ENCODE measurements at places on chromosomes 7 and 10. TPM values are rescaled to one million over a fixed set of nuclear protein-coding genes. Genes with fewer than 3 reads are reported as not detected.

- H3K36me3 ChIP-seq = no peaks in the 10 kb centered on the region
- peaks cover 24% of the 10 kb centered on the region for H3K4me1 ChIP-seq
- DNase-seq = peak; percentile 35
- H3K4me3 ChIP-seq = no peak overlapping the region
Observed at GRCh38 chr7:47377741-47378140, 204.2 kb downstream of the TNS3 start.

Gene NACAD
- 2.5 TPM for total RNA-seq

DNA sequence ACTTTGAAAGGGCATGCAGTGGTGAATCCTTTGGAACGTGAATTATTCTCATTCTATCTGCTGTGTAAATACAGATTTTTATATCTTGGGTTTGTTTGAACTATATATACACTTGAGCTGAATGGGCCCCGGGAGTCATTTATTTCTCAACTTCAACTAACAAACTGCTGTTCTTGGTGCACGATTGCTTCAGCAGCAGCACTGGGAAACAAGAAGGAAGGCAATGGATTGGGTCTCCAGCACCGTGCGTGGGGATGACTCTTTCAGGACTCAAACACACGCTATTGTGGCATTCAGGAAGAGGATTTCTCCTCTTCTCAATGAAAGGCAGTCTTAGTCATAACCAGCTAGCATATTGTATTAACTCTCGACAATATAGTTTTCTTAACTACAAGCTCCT, 226.0 kb upstream of the NFE2L3 start:
- DNase-seq = peak; percentile 39
- no peak overlapping the region for H3K27ac ChIP-seq
- H3K4me3 ChIP-seq = no peak overlapping the region

DNA sequence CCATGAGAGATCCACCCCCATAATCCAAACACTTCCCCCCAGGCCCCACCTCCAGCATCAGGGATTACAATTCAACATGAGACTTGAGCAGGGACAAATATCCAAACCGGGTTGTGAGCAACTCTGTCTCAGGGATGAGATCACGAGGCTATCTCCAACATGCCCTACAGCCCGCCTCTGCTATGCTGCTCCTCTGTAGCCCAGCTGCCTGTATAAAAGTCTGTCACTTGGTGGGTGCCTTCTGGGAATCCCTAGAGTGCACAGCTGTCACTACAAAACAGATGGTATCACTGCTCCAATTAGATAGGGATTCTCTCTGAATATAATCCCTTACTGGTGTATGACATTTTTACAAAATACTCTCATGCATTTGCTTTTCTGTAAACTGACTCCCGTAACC, 114.9 kb upstream of the NANOS1 start:
- no peak overlapping the region for H3K4me3 ChIP-seq
- H3K27ac ChIP-seq = no peak overlapping the region
- DNase-seq = no peak
- H3K27me3 ChIP-seq = no peaks in the 10 kb centered on the region
- no peaks in the 10 kb centered on the region for H3K36me3 ChIP-seq
- H3K4me1 ChIP-seq = peaks cover 17% of the 10 kb centered on the region

GRCh38 chr10:112447620-112447928, 559 bp downstream of the VTI1A start:
- DNase-seq = no peak
- H3K4me3 ChIP-seq = peak overlapping the region; percentile 63

- no peaks in the 10 kb centered on the region for H3K27me3 ChIP-seq
- no peak overlapping the region for H3K27ac ChIP-seq
- no peak overlapping the region for H3K4me3 ChIP-seq
- peaks cover 20% of the 10 kb centered on the region for H3K4me1 ChIP-seq
Observed at GRCh38 chr7:39987641-39988347, 37.7 kb downstream of the CDK13 start.

- H3K36me3 ChIP-seq = no peaks in the 10 kb centered on the region
- H3K4me1 ChIP-seq = no peaks in the 10 kb centered on the region
- H3K27me3 ChIP-seq = no peaks in the 10 kb centered on the region
- no peak for DNase-seq
- no peak overlapping the region for H3K4me3 ChIP-seq
Observed at GRCh38 chr10:88318803-88319202, 264.3 kb downstream of the RNLS start.

DNA sequence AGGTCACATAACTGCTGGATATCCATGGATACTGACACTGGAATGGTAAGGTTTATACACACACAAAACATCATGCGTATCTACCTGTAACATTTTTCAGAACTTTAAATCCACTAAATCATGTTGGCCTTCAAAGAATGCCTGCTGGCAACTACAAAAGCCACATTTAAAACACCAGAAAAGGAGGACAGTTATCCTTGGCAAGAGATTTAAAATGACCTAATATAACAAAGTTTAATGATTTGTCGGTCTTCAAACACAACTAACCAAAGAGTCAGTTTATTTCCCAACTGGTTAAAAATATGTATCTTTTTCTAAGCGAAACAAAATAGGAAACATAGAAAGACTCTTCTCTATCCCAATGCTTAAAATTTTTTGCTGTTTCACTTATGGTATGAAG, 24.0 kb downstream of the WAPL start:
- H3K27me3 ChIP-seq = no peaks in the 10 kb centered on the region
- DNase-seq = no peak
- peaks cover 24% of the 10 kb centered on the region for H3K4me1 ChIP-seq
- no peaks in the 10 kb centered on the region for H3K36me3 ChIP-seq

Gene CPA5
- total RNA-seq = not detected

GRCh38 chr7:4641091-4641666, 40.9 kb upstream of the FOXK1 start:
- H3K4me1 ChIP-seq = no peaks in the 10 kb centered on the region
- no peaks in the 10 kb centered on the region for H3K36me3 ChIP-seq
- H3K27me3 ChIP-seq = no peaks in the 10 kb centered on the region
- H3K4me3 ChIP-seq = no peak overlapping the region

DNA sequence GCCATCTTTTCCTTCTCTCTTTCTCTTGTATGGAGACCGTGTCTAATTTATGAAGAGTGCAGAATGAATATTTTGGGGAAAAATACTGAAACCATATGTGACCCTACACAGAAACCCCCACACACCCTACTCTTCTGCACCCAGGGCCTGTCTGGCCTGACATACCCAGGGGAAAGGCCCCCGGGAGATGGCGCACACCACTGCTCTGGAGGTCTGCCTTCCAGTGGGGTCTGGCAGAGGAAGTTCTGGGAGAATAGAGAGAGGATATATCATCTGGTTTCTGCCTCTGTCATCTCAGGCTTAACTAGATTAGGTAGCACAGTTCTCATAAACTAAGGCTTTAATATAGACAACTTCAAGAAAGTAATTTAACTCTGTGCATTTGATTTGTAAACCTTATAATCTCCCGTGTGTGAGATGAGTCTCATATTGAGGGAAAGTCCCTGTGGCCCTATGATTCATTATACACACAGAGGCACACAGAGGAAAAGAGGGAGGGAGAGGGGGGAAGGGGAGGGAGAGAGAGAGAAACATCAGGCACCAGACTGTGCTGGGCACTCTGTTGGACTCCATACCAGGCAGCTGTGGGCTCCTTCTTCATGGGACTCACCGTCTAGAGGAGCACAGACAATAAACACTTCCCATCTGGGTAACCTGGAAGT, 123.3 kb downstream of the AOAH start:
- H3K27me3 ChIP-seq = no peaks in the 10 kb centered on the region
- no peaks in the 10 kb centered on the region for H3K4me1 ChIP-seq
- no peak overlapping the region for H3K27ac ChIP-seq

Gene PKD2L1
- not detected for total RNA-seq

DNA sequence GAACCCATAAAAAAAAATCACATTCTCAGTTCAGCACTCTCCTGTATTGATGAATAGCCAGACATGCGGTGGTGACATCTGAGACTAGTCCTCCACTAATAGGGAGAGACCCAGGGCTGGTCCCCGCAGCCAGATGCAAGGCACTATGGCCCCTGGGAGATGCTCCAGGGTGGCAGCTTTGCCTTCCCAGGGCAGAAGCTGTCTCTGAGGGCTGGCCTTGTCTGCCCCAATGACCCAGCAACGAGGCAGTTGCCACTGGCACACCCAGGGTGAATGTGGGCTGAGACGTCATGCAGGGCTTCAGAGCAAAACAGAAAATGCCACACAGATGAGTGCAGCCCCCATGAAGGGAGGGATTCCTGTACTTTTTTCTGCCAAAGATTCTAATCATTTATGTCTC, 50.1 kb upstream of the GDF10 start:
- no peak for DNase-seq
- H3K4me1 ChIP-seq = no peaks in the 10 kb centered on the region
- no peaks in the 10 kb centered on the region for H3K27me3 ChIP-seq
- no peak overlapping the region for H3K27ac ChIP-seq
- no peaks in the 10 kb centered on the region for H3K36me3 ChIP-seq

Gene ANKRD61
- not detected for total RNA-seq

Gene CCDC7
- 16.6 TPM for total RNA-seq

DNA sequence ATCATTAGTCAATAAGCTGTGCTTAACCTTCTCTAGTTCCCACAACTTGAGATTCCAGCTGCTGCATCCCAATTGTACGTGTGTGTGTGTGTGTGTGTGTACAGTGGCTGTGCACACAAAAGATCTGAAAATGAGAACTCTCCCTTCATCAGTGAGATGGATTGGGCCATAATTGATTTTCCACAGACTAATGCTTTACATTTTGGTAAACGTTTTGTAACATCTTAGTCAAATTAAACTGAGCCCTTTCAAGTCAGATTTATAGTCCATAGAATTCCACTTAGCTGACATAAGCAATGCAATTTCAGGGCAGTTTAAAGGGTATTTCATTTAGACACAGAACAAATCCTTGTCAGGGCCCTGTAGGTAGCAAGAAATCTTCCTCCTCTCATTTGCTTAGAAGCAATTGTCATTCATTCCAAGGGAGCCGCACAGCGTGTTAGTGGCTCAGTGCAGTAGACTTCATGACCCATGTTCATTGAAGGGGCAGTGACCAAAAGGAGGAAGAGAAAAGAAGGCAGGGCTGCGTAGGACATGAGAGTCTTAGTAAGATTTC, 1123.5 kb upstream of the AUTS2 start:
- DNase-seq = no peak
- H3K4me1 ChIP-seq = no peaks in the 10 kb centered on the region
- H3K27ac ChIP-seq = no peak overlapping the region
- H3K4me3 ChIP-seq = no peak overlapping the region
- H3K27me3 ChIP-seq = no peaks in the 10 kb centered on the region

GRCh38 chr7:79778786-79779770, 325.6 kb upstream of the MAGI2 start:
- H3K4me1 ChIP-seq = no peaks in the 10 kb centered on the region
- H3K27ac ChIP-seq = no peak overlapping the region
- no peaks in the 10 kb centered on the region for H3K27me3 ChIP-seq
- H3K36me3 ChIP-seq = no peaks in the 10 kb centered on the region

Gene PIK3AP1
- 38.5 TPM for total RNA-seq

Gene NPTX2
- 73.4 TPM for total RNA-seq

- DNase-seq = peak; percentile 95
- H3K27me3 ChIP-seq = no peaks in the 10 kb centered on the region
- no peaks in the 10 kb centered on the region for H3K36me3 ChIP-seq
- peak within 1 kb of the TSS; percentile 96 for H3K27ac ChIP-seq
- H3K4me1 ChIP-seq = no peaks in the 10 kb centered on the region
Observed at GRCh38 chr10:23095404-23095965, at the start of gene MSRB2. Gene MSRB2, plus strand, starts transcription at chr10:23095579. Its CDS starts 30 bp downstream, at chr10:23095609.

DNA sequence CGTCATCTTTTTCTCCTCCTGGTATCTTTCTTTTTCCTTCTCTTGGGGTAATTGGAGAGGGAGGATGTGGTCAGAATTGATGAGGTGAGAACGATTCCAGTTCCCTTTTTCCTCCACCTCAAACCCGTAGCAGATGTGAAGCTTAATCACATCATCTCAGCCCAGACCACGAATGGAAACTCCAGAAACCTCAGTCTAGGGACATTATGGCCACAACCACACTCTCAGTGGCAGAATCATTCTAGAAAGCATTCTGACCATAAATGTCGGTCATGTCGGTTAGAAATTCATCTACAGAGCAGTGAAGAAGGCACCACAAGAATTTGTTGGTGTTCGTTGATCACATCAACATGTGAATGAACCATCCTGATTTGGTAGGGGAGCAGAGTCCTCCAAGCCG, 78.7 kb downstream of the GATA3 start:
- H3K27me3 ChIP-seq = no peaks in the 10 kb centered on the region
- no peaks in the 10 kb centered on the region for H3K4me1 ChIP-seq
- H3K4me3 ChIP-seq = no peak overlapping the region
- no peak for DNase-seq
- no peaks in the 10 kb centered on the region for H3K36me3 ChIP-seq
- no peak overlapping the region for H3K27ac ChIP-seq

- H3K27ac ChIP-seq = no peak overlapping the region
- no peak for DNase-seq
- H3K36me3 ChIP-seq = no peaks in the 10 kb centered on the region
Observed at GRCh38 chr10:74121368-74121767, 29.3 kb downstream of the AP3M1 start.

Gene ACBD7
- total RNA-seq = not detected

Gene PRPS1L1
- not detected for total RNA-seq

Gene RHOBTB1
- total RNA-seq = 28.9 TPM

Gene AKR1C4
- not detected for total RNA-seq

GRCh38 chr10:112353046-112353445, 20.9 kb upstream of the ACSL5 start:
- H3K4me1 ChIP-seq = no peaks in the 10 kb centered on the region
- H3K27ac ChIP-seq = no peak overlapping the region
- H3K36me3 ChIP-seq = no peaks in the 10 kb centered on the region
- no peak for DNase-seq

GRCh38 chr10:31921031-31921430, 7.6 kb downstream of the ARHGAP12 start:
- H3K27me3 ChIP-seq = no peaks in the 10 kb centered on the region
- DNase-seq = no peak
- H3K4me1 ChIP-seq = peaks cover 21% of the 10 kb centered on the region
- no peak overlapping the region for H3K4me3 ChIP-seq
- no peaks in the 10 kb centered on the region for H3K36me3 ChIP-seq

DNA sequence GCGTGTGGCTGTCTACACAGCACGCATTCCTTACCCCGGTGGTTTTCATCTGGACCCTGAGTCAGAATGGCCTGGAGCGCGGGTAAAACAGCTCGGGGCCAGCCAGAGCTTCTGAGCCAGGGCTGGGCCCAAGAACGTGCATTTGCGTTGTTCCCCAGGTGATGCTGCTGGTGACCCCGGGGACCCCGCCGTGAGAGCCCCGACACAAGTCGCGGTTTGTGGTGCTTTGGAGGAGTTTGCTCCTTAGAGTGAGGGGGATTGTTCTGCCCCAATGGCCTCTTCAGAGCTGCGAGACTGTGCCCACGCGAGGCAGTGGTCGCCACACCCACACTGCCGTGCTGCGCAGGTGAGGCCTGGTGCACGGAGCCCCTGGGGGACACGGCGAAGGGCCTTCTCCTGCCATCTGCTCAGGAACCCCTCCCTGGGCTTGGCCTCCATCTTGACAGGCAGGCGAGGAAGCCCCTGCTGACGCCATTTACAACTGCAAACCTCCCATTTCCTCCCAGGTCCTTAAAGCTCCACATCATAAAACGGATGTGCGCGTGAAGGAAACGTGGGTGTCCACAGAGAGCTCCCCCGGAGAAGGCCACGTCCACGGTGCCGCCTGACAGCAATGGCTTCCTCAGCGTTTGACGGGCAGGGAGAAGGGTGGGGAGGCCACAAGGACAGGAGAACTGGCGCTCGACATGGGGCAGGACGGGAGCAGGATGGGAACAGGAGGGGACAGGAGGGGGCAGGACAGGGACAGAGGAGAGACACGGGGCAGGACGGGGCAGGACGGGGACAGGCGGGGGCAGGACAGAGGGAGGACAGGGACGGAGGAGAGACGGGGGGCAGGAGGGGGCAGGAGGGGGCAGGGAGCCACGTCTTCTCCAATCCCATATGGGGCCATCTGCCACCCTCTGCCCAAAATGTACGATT, 477.2 kb downstream of the DNAJB6 start:
- no peaks in the 10 kb centered on the region for H3K36me3 ChIP-seq
- DNase-seq = no peak
- no peaks in the 10 kb centered on the region for H3K4me1 ChIP-seq
- H3K27me3 ChIP-seq = no peaks in the 10 kb centered on the region
- no peak overlapping the region for H3K4me3 ChIP-seq

Measured in adrenal gland (tissue), 19 donors.